ENCODE measurements at places on chromosomes 4 and X.

GRCh38 chrX:110133735-110134370, 130.9 kb downstream of the TMEM164 start:
- DNase-seq = no peak

GRCh38 chr4:166308647-166309046, 435.6 kb downstream of the TLL1 start:
- DNase-seq = no peak

- no peak for DNase-seq
Measured at GRCh38 chr4:34170946-34171345, 2073.4 kb downstream of the ARAP2 start.

DNA sequence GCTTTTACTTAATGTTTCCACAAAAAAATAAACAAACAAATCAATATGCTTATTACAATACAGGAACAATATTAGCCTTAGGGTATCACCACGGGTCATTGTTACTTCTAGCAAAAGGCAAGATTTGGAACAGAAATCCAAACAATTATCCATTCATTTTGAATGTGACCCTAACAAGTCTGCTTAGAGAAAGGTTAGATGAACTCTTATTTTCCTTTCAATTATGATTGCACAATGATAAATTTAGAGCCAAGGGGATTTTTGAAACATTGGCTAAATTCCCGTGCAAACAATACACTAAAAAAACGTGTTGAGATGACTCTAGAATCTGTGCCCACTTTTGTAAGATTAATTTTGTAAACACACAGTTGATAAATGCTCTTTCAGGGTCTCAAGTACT, 474.7 kb downstream of the PCDH7 start:
- DNase-seq = no peak

DNA sequence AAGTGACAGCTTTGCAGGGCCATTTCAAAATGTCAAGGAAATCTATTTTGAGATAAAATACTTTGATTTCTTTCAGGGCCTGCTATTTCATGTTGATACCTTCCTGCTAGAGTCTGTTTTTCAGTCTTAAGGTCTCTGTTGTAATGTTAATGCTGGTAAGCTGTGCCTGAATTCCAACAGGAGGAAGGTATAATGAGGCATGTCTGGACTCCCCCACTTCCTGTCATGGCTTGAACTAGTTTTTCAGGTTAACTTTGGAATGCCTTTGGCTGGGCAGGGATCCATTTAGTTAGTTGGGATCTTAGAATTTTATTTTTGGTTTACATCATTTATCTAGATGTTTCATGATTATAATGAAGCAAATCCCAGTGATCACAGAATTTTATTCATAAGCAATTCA, 279.0 kb downstream of the CFAP47 start:
- DNase-seq = no peak

- DNase-seq = no peak
Measured at GRCh38 chrX:37468124-37468739, 103.2 kb upstream of the LANCL3 start.

- no peak for DNase-seq
Measured at GRCh38 chrX:68908071-68908470, 79.2 kb downstream of the EFNB1 start.

GRCh38 chr4:28481565-28481964, 1620.9 kb downstream of the STIM2 start:
- no peak for DNase-seq

DNA sequence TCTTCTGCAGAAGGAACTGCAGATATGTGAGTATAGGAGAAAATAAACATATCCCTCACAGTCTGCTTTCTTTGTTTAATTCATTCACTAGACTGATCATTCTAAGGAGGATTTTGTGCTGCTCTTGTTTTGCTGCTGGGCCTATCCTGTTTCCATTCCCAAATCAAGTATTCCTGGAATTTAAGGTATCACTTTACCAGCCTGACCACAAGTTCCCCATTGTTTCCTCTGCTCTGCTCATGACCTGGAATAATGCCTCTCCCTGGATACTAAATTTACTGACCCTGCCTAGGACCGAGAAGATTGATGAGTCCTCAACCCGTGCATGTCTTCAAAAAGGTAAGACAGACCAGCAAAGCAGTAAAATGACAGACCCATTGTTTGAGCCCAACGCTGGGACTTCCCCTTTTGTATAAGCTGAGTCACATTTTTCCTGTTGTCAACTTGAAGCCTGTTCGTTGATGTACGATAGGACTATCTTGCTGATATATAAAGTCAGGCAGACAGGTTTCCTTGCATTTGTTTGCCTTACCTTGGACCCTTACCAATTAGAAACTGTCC, 85.5 kb upstream of the TET2 start:
- no peak for DNase-seq

GRCh38 chr4:6910340-6910959, 824 bp downstream of the TBC1D14 start:
- peak; percentile 55 for DNase-seq

DNA sequence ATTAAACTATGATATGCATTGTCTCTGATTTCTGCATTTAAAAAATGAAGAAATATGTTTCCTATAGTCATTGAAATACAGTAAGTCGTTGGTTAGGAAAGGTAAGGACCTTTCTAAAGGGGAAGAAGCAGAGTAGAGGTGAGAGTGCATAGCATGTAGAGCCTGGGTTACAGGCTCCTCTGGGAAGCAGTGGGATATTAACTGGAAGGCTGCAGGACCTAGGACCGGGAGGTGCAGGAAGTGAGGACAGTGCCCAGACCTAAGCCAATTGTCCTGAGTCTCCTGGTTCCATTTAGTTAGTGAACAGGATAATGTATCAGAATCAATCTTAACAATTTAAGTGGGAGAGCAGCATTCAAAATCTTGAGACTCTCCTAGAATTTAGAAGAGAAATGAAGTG, 237.1 kb upstream of the NUDT6 start:
- no peak for DNase-seq

GRCh38 chr4:118400356-118400755, 47.6 kb upstream of the PRSS12 start:
- DNase-seq = no peak

DNA sequence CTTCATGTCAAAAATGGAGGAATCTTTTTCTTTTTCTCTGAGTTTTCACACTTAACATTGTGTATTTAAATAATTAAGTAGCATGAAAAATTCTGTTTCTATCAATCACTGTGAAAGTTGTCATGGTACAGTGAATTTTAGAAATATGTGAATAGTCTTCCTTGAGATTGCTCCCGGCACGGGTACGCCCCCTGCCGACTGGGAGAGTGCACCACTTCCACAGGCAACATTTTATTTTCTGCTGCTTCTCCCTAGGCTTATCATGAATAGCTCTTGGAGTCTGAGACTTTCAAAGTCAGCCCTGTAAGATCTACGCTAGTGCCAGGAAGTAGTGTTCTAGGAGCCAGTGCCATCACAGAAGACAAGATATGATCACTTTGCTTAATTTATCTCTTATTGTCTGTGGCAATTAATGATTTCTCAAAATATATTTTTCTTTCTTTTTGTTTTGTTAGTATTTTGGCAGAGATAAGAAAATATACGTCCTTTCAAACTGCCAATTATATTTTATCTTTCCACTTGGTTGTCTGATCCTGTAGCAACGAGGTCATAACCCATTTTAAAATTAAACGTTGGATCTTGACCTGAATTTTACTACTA, 763.8 kb upstream of the AADAT start:
- peak; percentile 53 for DNase-seq

DNA sequence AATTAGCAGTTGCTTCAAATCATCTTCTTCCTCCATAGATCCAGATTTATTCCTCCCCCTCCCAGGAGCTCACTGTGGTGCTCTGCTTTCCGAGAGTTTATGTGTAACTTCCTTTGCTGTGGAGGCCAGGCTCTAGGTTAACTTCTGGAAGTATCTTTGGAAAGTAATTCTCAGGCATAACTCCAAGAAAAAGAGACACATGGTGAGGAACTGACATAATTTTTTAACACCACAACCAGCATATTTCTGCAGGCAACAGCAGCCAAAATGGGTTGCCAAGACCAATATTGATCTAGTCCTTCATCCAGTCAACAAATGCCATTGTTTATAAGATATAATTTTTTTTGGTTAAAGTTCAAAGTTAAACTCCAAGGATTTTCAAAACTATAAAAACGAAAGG, 114.5 kb upstream of the RBPJ start:
- DNase-seq = no peak
